Upper lobe of left lung (tissue), 6 donors: ENCODE measurements at places on chromosomes 4 and X. TPM values are rescaled to one million over a fixed set of nuclear protein-coding genes. Genes with fewer than 3 reads are reported as not detected.
A peak's percentile ranks its signal among the peaks of the same experiment; 100 is the strongest.

- DNase-seq = no peak
Measured at GRCh38 chr4:52713456-52713937, 37.7 kb downstream of the ERVMER34-1 start.

DNA sequence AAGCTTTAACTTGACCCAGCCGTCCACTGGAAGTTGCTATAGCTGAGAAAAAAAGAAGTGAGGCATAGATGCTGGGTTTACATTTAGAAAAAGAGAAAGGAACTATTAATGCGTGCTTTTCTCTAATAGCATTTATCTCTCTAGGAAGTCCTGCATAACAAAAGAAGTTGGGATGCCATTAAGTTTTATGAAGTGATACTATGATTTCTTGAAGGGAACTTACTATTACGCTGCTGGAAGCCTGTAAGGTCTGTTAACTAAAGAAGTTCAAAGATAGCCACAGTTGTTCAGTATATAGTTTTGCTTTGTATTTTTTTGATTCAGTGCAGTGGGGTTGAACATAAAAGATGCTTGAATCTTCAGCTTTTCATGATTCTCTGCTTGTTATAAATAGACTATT is 203.4 kb downstream of the CCSER1 start:
- DNase-seq = no peak

DNA sequence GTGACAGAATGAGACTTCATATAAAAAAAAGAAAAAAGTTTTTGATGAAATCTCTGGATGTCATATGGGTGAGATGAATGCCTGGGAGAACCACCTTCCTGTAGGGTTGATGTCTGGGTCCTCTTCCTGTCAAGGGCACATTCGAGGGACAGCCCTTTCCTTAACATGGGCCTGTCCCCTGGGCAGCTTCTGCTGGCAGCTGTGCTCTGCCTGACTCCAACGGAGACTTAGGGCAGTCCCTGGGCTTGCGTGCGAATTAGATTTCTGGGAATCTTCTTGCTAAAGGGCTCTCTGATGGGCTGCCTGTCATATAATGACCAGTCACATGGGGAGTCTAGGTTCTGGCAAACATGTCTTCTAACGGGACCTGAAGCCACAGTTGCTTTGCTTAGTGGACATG is 40.7 kb downstream of the TNIP2 start:
- DNase-seq = no peak

DNA sequence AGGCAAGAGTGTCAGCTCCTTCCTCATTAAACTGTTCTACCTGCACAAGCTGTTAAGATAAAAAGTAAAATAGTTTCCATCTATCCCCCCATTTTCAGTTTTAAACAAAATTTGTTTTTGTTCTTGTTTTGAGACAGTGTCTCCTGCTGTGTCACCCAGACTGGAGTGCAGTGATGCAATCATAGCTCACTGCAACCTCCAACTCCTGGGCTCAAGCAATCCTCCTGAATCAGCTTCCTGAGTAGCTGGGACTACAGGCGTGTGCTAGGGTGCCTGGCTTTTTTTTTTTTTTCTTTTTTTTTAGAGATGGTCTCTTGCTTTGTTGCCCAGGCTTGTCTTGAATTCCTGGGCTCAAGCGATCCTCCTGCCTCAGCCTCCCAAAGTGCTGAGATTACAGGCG is 105.4 kb downstream of the HS6ST2 start:
- no peak for DNase-seq

DNA sequence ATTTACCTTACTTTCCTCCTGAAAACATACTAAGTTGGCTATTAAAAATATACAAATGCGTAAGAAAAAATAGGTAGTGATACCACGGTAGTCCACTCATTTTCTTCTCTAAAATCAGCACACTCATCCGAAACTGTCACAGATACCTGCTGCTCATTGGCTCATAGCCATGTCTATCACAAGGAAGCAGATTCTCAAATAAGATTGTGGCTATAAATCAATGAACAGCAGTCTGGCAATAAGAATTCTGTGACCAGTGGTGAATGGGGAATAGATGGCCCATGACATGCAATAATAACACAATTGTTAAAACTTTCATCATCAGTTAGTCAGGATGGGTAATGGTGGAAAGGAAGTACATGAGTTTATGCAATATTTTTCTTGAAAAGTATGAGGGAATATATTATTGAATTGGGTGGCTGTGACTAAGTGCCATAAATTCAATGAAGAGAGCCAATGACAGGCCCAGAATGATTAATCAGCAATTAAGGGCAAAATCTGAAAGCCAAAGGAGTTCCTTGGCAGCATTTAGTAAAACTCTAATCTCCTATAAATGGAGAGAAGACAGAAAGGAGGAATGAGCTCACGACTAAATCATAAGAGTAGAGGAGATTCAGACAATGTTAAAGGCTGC is 202.3 kb upstream of the NEIL3 start:
- no peak for DNase-seq

GRCh38 chr4:173270312-173271027 is 63.7 kb downstream of the HMGB2 start:
- DNase-seq = no peak

- no peak for DNase-seq
Measured at GRCh38 chr4:168955674-168956073, 54.4 kb downstream of the CBR4 start.

DNA sequence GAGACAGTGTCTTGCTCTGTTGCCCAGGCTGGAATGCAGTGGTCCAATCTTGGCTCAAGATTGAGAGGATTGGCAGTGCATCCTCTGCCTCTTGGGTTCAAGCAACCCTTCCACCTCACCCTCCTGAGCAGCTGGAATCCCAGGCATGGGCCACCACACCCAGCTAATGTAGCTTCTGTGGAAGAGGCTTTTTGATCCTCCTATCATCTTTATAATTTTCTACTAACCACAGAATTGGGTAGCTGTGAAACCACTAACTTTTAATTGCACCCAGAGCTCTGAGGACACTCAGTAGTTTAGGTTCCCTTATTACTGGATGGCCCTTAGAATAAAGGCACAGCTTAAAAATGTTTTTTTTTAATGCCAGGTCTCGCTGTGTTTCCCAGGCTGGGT is 8.9 kb upstream of the AGA start:
- DNase-seq = no peak

DNA sequence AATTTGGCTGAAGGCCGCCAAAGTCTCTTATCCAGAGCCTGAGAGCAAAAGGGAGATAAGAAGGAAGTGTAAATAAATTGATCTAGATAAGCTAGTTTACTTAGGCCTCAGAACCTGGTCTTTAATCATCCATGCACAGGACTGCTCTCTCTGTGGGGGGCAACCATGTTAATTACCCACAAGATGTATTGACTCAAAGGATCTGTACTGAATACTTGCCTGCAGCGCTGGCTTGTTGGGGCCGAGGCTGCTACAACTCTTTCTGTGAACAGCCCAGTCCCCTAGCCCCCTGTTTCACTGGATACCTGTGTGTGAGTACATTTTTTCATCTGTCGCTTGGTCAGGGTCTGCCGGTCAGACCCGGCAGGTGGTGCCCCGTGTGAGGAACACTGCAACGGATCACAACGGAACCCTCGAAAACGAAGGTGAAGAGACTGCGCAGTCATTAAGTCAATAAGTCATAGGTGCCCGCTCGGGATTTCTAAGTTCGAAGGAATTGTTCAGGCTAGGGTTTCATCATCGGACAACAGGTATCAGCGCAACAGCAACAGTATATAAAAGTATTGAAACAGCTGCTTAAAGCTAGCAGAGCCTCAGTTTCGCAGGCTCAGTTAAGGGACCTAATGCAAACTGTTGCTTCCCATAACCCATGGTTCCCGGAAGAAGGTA is 8.3 kb downstream of the MAGEA11 start:
- no peak for DNase-seq

GRCh38 chrX:147180886-147181285 is 366.3 kb upstream of the CXorf51A start:
- no peak for DNase-seq

DNA sequence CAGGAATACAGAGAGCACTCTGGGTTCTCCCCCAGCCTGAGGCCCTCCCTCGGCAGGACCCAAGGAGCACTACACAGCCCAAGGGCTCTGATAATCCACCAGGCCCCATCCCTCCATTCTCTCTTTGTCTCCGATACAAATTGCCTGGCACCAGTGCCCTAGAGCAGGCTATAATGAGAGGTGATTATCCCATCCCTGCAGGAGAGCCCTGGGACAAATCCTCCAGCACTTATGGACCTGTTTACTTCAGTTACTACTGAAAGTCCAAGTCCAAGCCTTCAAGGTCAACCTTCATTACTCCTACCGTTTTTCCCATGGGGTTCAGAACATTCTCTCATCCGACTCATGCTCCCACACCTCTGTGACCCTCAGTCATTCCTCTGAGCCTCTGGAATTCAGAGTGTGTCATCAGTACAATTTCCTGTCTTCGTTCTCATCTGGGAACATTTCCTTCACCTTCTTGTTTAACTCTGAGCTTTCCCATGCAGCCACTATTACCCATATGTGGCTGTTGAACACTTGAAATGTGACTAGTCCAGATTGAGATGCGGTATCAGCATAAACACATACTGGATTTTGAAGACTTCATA is 299.0 kb downstream of the RAPGEF2 start:
- DNase-seq = no peak

DNA sequence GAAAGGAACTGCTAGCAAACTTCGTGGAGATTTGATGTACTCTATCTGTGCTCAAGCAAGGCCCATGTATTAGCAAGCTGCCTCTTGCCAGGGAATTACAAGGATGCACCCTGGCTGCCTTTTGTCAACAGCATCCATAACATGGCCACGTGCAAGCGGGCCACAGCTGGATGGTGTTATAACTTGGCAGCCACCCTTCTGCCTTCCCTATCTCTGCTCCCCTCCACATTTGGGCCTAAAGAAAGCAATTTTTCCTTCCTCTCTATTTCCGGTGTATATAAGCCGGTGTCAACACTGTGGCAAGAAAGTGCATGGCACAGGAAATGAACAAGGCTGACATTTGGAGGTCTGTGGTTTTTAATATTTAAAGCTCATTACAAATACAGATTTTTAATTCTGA is 94.8 kb downstream of the CLNK start:
- no peak for DNase-seq

GRCh38 chrX:65686236-65686635 is 18.8 kb downstream of the MSN start:
- peak; percentile 41 for DNase-seq

- no peak for DNase-seq
Measured at GRCh38 chr4:38764277-38764676, 18.5 kb downstream of the TLR10 start.

DNA sequence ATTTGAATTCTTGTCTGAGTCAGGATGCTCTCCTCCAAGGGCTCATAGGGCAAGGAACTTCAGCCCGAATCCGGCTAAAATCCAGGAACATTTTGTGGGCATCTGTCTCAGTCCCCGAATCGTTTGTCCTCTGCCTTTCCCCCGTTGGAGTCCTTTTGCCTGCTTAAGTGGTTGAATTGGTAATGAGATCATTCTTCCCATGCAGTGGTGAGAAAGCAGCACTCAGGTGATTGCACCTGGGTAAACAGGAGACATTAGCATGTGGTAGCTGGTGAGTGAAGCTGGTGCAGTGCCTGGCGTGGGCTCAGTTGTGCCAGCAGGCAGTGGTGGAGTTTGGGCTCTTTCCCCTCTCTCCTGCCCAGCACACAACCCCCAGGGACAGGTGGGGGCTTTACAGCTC is 61.9 kb upstream of the MTM1 start:
- no peak for DNase-seq

- no peak for DNase-seq
Measured at GRCh38 chr4:152304220-152304619, 231.7 kb downstream of the FBXW7 start.

DNA sequence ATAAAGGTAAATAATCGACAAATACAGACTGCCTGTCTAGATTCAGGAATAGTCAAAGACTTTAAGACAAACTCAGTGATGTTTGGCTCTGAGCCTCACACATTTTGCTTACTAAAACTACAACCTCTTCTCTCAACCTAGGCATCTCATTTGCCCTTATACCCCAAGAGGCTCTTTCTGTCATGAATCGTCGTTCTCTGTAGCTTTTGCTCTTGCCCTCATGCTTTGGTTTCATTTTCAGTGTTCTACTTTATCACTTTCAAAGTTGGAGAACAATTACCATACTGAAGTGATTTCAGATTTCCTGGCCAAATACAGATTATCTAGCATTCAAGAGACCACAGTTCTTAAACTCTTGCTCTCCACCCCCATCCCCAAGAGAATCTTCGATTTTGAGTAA is 114.1 kb upstream of the RAP2C start:
- no peak for DNase-seq

GRCh38 chr4:139876337-139876941 is 210.8 kb downstream of the MGST2 start:
- no peak for DNase-seq

DNA sequence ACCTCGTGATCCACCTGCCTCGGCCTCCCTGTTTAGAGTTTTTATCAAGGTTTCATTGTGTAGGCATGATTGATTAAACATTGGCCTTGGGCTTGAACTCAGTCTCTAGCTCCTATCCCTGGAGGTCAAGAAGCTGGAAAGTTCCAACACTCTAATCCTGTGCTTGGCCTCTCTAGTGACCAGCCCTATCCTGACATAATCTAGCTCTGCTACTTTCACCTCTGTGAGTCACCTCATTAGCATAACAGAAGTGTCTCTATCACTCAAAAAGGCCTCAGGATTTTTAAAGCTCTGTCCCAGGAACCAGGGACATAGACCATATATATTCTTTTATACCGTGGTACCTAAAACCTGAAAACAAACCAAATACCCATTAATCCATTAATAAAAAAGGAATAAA is 377.5 kb downstream of the CENPC start:
- no peak for DNase-seq

GRCh38 chr4:6990661-6991060 is 52.5 kb upstream of the TADA2B start:
- no peak for DNase-seq

- DNase-seq = no peak
Measured at GRCh38 chr4:39263895-39264294, 81.6 kb downstream of the WDR19 start.

The CCDC149 gene
- 13.4 TPM for total RNA-seq

The YY2 gene
- total RNA-seq = 1.3 TPM

The TLL1 gene
- total RNA-seq = 1.9 TPM

The UGT2B7 gene
- not detected for total RNA-seq

The HS6ST2 gene
- 1.0 TPM for total RNA-seq

The GLRA3 gene
- total RNA-seq = not detected

The RTL3 gene
- not detected for total RNA-seq

The WNK3 gene
- 0.91 TPM for total RNA-seq

The TMSB15B gene
- total RNA-seq = 2.1 TPM

The ZFP92 gene
- 3.1 TPM for total RNA-seq

The RPS6KA6 gene
- total RNA-seq = 1.6 TPM

The RNF113A gene
- 15.2 TPM for total RNA-seq

The GPC4 gene
- 59.2 TPM for total RNA-seq

The NUDT11 gene
- 0.22 TPM for total RNA-seq

The ARSJ gene
- total RNA-seq = 29.3 TPM

The ANTXR2 gene
- total RNA-seq = 44.0 TPM

The NAP1L3 gene
- 0.67 TPM for total RNA-seq

The MAGEE1 gene
- total RNA-seq = 2.1 TPM
